ENCODE measurements at places on chromosomes 13 and 19.

DNA sequence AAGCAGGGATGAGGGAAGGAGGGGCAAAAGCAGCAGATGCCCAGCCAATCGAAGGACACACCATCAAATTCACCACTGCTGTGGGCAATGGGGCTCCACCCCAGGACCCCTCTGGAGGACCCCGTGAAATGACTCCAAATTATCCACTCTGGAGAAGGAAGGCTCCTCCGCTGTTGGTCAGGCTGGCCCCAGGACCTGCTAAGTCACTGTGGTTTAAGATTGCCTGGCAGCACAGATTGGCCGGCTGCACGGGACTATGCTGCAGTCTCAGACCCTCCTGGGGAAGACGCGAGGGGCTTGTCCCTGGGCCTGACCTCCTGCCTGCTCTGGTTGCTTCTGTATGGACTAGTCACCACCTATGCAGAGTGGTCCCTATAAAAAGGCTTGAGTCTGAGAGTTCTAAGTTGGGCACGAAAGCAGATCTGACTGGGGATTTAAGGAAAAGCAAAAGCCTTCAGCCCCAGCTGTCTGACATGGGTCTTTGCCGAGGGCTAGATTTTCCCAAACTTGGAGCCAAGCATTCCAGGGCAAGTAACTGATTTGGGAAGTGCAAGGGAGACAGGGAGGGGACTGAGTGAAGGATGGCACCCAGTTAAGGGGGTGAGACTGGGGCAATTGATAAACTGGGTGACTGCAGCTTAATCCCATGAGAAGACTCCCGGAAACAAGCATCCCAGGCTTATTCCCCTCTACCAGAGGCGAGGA, 91.7 kb downstream of the TSHZ3 start:
- DNase-seq: no peak

DNA sequence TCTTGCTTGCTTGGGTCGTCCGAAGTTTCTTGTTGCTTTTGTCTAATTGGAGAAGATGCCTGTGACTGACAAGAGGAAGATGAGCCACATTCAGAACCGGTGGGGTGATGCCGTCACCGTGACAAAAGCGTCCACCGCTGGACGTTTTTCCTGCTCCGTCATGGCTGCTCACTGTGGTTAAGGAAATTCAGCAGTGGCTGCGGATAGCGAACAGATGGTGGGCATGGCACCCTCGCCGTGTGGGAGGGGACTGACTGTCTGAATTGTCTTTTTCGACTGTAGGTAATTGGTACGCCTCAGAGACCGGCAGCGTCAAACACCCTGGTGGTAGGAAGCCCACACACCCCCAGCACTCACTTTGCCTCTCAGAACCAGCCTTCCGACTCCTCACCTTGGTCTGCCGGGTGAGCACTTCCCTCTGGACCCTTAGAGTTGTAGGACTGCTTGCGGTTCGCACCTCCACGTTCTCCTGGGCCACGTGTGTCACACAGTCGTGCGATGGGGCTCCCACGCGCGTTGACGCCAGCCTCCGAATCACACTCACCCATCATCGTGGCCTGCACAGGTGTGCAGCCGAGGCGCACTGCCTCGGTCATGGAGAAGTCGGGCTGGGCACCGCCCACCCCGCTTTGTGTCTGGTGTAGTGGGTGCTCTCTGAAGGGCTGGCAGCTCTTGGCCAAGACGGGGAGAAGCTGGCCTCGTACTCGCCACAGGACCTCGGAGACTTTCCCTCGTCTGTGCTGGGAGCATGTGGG, 26.5 kb downstream of the ATP4B start:
- no peak for DNase-seq

DNA sequence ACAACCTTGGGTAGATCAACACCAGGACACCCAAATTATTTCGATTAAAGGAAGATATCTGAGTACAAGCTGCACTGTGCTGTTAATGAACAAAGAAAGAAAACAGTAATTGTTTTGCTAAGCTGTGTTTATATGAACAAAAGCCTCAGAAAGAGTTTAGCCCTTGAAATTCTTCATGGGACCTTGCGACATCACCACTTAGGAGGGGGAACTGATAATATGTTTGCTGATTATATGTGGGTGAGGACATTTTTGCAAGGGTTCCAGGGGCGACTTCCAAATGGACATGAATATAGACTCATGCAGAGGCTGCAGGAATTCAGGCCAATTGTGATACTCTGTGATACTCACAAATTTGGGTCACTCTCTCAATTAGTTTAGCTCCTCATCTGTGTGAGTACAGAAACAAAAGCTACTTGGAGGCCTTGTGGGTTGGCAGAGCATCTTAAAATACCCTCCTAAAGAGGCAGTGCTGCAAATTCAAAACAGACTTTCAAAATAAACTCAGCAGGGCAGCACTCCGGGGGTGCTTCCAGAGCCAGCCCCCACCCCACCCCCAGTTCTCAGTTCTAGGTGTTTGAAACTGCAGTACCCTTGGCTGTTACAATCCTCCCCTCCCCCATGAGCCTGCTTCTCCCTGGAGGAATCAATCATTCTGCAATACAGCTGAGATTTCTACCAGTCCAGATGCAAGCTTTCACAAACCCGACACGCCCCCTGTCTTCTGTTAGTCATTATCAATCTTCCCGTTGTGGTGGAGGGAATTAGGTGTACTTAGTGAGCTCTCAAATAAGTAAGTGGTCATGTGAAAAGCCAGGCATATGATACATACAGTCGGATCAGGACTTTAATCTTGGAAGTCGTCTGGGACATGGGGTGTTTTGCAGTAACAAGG, 97.0 kb upstream of the MBNL2 start:
- no peak for DNase-seq

- DNase-seq: no peak
Measured at GRCh38 chr13:76969488-76970365, 21.4 kb downstream of the ACOD1 start.

- DNase-seq: no peak
Measured at GRCh38 chr13:26074706-26075105, 22.9 kb upstream of the SHISA2 start.

GRCh38 chr13:27449936-27450828, at the start of gene MTIF3:
MTIF3 (minus strand) TSS chr13:27450564; CDS start chr13:27440448, 10,116 bp downstream.
- DNase-seq: peak; percentile 93
